CD4-positive, alpha-beta T cell (primary cell): ENCODE measurements at places on chromosomes 1 and 21. TPM values are rescaled to one million over a fixed set of nuclear protein-coding genes. Genes with fewer than 3 reads are reported as not detected.

SLAMF8 gene
- not detected for total RNA-seq

DNA sequence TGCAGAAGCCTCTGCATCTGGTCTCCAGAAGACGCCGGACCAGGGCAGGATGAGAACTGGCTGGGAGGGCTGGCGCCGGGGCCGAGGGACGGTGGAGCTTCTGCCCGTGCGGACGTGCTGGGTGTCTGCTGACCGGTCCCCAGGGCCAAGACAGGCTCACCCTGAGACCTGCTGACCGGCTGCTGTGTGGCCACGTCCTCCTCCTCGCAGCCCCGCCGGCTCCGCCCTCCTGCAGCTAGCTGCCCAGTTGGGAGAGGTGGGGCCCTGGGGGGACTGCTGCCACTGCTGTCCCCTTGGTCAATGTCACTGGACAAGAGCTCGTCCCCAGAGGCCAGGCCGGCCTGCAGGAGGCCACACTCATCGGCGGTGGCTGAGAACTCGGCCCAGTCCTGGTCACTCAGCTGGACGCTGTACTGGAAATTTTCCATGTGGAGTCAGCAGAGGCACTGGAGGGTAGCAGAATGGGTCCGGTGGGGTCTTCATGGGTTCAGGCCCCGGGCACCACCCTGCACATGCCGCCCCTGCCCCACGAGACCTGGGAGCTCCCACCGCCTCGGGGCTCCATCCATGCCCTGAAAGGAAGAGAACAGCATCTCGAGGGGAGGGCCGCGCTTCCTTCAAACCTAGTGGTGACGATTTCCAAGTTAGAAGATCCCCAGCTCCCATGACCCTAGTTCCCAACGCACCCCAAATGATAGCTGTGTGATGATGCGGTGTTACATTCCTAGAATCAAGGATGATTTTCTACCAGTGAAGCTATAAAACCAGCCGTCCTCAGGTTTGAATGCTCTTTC lies 1.1 kb downstream of the PERM1 start:
- peaks cover 10% of the 10 kb centered on the region for H3K4me1 ChIP-seq
- no peak overlapping the region for H3K27ac ChIP-seq
- no peak overlapping the region for H3K4me3 ChIP-seq
- no peaks in the 10 kb centered on the region for H3K36me3 ChIP-seq
- no peak for DNase-seq

- no peak for DNase-seq
- H3K27me3 ChIP-seq = no peaks in the 10 kb centered on the region
- H3K4me1 ChIP-seq = no peaks in the 10 kb centered on the region
- no peaks in the 10 kb centered on the region for H3K36me3 ChIP-seq
- no peak overlapping the region for H3K27ac ChIP-seq
- no peak overlapping the region for H3K4me3 ChIP-seq
Measured at GRCh38 chr1:81878538-81878937, 77.8 kb downstream of the ADGRL2 start.

DNA sequence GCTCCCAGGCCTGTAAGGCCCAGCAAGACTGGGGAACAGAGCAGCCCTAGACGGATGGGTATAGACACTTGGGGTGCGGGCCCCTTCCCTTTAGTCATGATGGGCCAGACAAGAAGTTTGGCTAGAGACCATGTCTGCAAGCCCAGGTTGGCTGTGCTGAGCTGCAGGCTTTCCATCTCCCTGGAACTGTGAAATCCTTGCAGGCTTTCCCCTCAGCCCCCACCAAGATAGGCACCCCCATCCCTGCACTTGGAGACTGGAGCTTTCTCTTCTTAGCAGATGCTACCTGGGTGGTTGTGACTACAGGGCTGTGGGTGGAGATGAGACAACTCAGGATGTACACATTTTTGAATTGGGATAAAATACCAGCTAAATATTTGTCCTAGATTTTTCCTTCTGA lies 110.3 kb downstream of the PTPRU start:
- H3K36me3 ChIP-seq = no peaks in the 10 kb centered on the region
- no peaks in the 10 kb centered on the region for H3K4me1 ChIP-seq
- H3K27ac ChIP-seq = no peak overlapping the region
- no peak for DNase-seq

DNA sequence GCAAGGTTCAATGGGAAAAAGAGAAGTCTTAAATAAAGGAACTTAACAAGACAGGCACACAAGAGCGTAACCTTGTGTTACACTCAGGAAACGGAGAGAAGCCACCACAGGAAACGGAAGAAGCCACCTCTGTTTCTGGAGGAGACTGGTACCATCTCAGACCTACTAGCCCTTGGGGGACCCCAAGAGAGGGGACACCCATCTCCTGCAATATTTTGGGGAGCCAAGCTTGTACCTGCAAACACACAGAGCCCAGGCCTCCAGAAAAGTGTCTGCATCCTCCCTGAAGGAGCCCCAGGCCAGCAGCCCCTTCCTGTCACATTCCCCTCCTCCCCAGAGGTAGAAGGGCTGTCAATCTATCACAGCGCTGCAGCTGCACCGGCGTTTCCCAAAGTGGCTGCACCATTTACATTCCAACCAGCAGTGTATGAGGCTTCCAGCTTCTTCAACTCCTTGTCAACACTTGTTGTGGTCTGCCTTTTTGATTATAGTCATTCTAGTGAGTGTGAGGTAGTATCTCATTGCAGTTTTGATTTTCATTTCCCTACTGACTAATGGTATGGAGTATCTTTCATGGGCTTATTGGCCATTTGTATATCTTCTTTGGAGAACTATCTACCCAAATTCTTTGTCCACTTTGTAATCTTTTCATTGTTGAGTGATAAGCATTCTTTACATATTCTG lies 23.0 kb upstream of the PADI1 start:
- H3K4me3 ChIP-seq = no peak overlapping the region
- peaks cover 47% of the 10 kb centered on the region for H3K4me1 ChIP-seq
- no peak overlapping the region for H3K27ac ChIP-seq
- no peaks in the 10 kb centered on the region for H3K27me3 ChIP-seq
- DNase-seq = peak; percentile 32

TMEM82 gene
- not detected for total RNA-seq

DNA sequence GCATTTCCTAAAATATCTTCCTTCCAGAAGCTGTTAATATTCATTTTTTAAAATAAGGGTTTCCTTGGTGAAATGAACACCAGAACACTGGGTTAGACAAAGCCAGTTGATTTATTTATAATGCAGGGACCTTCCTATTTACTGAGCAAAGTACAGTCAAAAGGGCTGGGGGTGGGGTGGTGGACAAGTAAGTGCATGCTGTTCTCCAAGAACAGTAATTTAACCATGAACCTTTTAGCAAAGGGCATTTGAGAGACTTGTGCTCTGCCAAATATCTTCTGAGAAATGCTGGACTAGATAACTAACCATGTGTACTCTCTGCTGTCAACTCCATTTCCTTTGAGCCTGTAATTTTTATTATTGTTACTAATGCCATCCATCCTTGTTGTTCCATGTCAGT lies 100.2 kb downstream of the OMA1 start:
- H3K4me3 ChIP-seq = no peak overlapping the region
- H3K36me3 ChIP-seq = no peaks in the 10 kb centered on the region
- no peaks in the 10 kb centered on the region for H3K4me1 ChIP-seq
- no peak for DNase-seq
- H3K27me3 ChIP-seq = no peaks in the 10 kb centered on the region

GJA5 gene
- not detected for total RNA-seq
